ENCODE measurements at places on chromosomes 5 and 9.

DNA sequence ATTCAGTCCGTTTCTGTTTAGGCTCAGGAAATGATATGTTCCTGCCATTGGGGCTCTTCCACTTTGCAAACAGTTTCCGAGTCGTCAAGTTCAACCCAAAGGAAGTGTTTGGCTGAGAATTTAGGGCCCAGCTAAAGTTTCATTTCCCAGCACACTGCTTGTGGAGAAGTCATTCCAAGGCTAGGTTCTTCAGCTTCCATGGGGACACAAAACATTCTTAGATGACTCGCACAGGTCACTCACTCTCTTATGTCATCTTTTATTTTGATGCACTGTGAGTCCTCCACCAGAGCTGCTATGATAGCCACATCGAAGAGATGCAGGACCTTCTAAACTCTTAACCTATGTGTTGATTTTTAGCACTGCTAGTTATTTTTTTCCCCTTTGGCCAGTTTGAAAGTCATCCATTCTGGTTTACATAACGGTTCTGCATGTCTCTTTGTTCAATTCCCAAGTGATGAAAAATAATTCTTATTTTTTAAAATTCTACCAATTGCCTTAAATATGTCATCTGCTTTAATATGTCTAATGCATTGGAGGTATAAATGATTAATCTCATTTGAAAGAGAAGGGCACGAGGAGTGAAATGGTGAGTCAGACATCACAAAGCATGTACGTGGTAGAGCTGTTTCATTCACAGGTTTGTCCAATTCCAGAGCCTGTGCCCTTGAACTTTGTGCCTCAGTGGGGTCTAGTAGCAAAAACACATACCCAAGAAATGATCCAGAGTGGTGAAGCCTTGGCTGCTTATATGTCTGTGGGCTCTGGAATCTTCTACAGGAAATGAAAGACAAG is 84.3 kb downstream of the ZNF462 start:
- DNase-seq, result no peak

DNA sequence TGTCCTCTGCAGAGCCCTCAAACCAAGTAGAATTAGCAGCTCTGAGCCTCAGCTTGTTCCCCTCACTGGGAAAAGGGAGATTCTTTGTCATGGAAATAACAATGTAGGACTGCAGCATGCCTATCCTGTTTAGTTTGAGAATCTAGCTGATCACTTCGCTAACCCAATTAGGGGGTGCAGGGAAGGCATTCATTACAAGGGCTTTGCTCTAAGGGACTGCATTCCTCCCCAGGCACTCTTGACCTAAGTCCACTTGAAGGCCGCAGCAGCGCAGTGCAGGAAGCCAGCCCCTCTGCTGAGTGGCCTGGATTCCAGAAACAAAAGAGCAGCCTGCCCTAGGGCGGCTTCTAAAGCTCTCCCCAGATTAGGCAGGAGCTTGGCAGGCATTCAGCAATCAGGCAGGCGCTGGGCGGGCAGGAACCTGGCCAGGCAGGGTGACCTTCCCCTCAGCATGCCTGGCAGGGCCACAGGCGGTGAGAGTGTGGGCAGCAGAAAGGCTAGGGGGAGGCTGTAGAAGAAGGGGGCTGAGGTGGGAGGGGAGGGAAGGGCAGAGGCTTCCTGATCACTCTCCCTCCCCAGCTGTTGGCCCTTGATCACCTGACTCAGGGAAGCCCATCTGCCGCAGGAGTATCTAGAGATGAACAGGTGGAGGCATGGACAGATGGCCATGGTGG is 24.8 kb downstream of the CCNJL start:
- DNase-seq, result peak; percentile 50

DNA sequence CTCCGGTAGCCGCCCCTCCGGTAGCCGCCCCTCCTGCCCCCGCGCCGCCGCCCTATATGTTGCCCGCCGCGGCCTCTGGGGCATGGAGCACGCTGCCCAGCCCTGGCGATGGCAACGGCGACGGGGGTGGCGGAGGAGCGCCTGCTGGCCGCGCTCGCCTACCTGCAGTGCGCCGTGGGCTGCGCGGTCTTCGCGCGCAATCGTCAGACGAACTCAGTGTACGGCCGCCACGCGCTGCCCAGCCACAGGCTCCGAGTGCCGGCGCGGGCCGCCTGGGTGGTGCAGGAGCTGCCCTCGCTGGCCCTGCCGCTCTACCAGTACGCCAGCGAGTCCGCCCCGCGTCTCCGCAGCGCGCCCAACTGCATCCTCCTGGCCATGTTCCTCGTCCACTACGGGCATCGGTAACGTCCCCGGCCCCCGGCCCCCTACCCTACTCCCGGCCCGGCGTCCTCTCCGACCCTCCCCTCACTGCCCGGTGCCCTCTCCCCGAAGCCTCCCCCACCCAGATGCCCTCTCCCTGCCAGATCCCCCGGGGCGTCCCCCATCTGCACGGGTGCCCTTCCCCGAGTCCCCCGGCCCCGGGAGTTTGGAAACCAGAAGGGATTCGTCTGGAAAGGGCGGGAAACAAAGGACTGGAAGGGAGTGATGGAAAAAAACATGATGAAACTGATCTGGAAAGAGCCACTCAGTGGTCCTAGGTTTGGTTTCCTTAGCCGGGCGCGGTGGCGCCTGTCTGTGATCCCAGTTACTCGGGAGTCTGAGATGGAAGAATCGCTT is 417 bp downstream of the SRD5A1 start:
- no peak for DNase-seq

DNA sequence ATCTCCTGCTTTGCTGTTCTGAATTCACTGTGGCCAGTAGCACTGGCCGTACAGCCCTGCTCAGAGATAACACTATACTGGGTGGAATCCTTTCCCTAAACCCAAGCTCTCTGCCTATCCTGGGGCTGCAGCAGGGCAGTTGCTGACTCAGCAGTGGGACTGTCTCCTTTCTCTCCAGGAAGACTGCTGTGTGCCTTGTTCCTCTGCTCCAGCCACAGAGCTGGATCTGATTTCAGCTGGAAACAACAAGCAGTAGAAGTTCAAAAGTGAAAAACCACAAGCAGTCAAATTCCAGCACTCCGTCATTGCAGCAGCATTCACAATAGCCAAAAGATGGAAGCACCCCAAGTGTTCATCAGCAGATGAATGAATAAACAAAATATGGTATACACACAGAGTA is 105.0 kb downstream of the FBXL7 start:
- no peak for DNase-seq

- no peak for DNase-seq
Observed at GRCh38 chr9:114282926-114283325, 40.0 kb upstream of the ORM1 start.

DNA sequence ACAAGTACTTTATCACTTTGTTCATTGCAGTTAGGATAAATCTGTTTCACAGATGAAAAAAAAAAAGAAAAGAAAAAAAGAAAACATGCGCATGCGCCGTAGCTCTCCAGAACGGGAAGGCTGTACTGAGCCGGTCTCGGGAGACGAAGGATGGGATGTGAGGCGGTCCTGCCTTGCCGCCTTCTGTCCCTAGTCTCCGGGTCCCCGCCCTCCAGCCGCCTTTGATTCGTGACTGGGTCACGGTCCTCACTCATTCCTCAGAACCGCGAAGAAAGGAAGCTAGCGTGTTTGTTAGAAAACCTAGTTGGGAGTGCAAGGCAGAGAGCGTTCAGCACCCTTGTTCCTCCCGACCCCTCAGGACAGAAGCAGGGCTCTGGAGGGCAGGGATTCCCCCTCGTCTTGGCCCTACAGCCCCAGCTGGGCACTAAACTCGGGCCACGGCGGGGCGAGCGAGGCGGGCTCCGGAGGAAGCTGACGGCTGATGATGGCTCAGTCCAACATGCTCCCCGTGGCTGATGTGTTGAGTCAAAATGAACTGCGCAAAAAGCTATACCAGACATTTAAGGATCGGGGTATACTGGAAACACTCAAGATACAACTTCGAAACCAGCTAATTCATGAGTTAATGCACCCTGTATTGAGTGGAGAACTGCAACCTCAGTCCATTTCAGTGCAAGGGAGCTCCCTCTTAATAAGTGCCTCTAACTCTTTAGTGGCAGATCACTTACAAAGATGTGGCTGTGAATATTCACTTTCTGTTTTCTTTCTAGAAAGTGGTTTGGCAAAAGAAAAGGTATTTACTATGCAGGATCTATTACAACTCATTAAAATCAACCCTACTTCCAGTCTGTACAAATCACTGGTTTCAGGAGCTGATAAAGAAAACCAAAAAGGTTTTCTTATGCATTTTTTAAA is 40.0 kb downstream of the CPLANE1 start:
- DNase-seq, result peak; percentile 10

GRCh38 chr9:109705515-109705914 is 74.5 kb upstream of the PALM2AKAP2 start:
- no peak for DNase-seq

GRCh38 chr5:141492168-141492885 is 3.4 kb downstream of the PCDHGC5 start:
- DNase-seq, result no peak

DNA sequence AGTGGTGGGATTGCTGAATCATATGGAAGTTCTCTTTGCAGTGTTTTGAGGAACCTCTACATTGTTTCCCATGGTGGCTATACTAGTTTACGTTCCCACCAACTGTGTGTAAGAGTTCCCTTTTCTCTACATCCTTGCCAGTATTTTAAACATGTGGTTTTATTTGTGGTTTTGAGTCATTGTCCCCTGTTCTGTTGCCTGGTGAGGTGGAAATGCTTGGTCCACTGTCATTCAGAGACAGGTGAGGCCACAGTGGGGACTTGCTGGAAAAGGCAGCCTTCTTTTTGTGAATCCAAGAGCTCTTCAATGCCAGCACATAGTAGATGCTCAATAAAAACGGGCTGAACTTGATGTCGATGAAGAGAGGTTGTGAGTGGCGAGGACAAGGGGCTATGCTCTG is 44.2 kb downstream of the SH3PXD2B start:
- DNase-seq, result no peak

- DNase-seq, result no peak
Observed at GRCh38 chr9:95229230-95229915, 88.1 kb downstream of the FANCC start.

GRCh38 chr5:171762903-171763302 is 22.7 kb upstream of the SMIM23 start:
- no peak for DNase-seq

GRCh38 chr5:138465261-138466124 is at the start of gene EGR1:
Gene EGR1, plus strand, starts transcription at chr5:138465479. Its CDS starts 283 bp downstream, at chr5:138465762.
- DNase-seq, result peak; percentile 97

DNA sequence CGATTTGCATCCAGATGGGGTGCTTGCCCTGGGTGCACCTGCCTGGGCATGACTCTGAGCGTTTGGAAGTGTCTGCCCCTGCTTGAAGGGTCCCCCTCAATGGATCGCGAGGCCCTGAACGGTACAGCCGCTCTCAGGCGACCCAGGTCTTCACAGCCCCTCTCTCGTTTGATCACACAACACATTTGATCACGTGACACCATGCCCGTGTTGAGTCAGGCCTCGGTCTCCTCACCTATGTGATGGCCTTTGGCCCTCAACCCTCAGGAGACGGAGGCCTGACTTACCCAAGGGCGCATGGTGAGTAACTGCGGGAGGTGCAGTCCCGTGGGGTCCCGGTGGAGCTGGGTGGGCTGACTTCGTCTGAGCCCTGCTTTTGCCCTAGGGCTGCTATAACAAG is 3.0 kb upstream of the ASB6 start:
- no peak for DNase-seq

GRCh38 chr5:149550268-149550583 is 1.0 kb downstream of the CSNK1A1 start:
- no peak for DNase-seq

DNA sequence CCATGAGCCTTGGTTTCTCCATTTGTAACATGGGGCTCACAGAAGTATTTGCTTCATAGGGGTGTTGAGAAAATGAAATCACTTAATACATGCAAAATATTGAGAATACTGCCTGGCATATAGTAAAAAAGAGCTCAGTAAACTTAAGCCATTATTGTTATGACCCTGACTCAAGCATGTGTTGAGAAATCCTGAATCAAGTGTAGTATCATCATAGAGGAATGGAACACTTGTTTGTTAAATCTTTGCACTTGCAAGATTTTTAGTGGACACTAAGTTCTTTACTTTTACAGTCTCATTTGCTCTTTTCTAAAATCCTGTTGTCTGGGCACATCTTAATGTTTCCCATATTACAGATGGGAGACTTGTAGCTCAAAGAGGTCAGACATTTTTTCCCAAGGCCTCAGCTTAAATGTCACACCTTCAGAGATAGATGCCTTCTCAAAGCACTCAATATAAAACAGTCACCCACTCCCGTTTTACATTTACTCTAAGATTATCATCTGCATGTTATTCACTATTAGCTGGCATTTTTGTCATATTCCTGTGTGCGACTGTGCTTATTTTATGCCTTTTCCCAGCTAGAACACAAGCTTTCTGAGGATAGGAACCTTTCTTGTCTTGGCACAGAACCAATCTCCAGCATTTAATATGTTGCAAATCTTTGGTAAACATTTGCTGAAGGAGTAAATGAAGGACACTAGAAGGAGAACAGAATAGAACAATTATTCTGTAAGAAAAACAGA is 250.0 kb upstream of the TNC start:
- no peak for DNase-seq

DNA sequence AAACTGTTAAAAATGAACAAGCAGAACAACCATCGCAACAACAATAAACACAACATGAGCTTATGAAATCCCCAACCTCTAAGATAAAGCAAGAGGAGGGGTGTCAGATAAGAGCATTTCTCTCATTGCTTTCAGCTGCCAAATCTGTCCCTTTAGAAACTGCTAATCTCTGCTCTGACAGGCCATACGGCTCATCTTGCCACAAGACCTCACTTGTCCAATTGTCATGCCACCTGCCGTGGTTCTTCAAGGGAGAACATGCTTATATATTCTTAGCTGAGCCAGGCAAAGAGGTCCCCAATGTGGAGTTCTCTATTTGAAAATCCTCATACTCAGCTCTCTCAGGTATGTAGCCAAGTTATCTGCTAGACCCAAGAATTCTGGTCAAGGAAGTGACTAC is 405.0 kb upstream of the TNC start:
- DNase-seq, result no peak

DNA sequence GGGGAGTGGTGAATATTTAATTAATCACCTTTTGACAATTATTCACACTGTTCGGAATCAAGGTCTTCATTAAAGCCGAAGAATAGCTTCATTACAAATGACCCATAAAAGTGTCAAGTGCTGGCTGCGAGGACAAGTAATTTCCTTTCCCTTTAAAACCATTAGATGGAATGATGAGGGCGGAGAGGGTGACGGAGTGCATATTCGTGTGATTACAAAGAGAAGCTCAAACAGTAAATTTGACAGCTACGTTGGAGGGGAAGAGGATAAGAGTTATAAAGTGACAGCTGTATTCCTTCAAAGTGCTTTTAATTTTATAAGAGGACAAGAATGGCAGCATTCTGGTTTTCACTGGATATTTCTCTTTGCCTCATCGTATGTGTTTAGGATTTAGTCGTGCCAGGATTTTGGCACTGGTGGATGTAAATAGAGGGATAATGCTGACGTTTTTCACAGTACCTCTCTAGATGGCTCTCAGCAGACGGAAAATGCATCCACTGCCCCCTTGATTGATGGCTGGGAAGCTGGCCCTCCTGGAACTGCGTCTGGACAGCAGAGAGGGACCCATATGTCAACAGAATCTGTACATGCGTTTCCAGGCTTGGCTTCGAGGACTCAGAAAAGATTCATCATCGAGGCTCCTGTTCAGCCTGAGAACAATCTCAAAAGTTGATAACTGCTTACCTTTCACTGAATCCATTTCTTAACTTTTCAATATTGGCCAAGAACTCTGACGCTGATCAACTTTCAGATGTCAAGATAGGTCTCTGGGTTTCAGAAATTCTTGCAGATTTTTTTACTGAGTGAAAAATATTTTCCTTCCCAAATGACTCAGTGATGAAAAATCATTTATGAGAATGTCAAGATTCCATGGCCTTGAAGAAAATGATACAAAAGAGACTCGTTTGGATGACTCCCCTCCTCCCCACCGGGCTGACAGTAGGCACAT is 50.4 kb upstream of the IRX2 start:
- no peak for DNase-seq

- DNase-seq, result no peak
Observed at GRCh38 chr5:180526269-180526668, 32.1 kb downstream of the CNOT6 start.

GRCh38 chr9:82923912-82924605 is 138.9 kb downstream of the RASEF start:
- no peak for DNase-seq

All from right lung (tissue), 10 donors.